H9 (cell line): ENCODE measurements at places on chromosomes 5 and 9. TPM values are rescaled to one million over a fixed set of nuclear protein-coding genes. Genes with fewer than 3 reads are reported as not detected.

GRCh38 chr5:113989278-113989912 lies 372.5 kb upstream of the KCNN2 start:
- no peaks in the 10 kb centered on the region for H3K4me1 ChIP-seq
- H3K36me3 ChIP-seq, result no peaks in the 10 kb centered on the region
- no peak for DNase-seq
- no peak overlapping the region for H3K4me3 ChIP-seq
- no peaks in the 10 kb centered on the region for H3K27me3 ChIP-seq

DNA sequence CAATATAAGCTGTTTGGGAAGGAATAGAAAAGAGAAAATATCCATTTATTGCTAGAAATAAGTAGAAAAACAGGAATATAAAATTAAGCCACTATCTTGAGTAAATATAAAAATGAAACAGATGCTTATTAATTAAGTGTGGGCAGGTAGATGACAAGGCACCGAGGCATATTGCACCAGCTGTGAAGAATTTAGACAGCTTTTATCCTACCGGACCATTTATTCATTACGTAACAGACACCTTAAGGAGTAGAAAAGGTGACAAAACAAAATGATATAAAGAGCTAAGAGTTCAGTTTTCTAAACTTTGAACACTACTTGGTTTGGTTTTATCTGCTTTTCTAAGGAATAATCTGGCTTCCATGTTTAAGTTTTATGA lies 404.1 kb downstream of the PTPRD start:
- H3K27me3 ChIP-seq, result no peaks in the 10 kb centered on the region
- DNase-seq, result no peak
- H3K4me3 ChIP-seq, result no peak overlapping the region
- H3K27ac ChIP-seq, result no peak overlapping the region
- H3K4me1 ChIP-seq, result no peaks in the 10 kb centered on the region

NEUROG1 gene
- total RNA-seq, result not detected in 2 replicates

SLC27A6 gene
- total RNA-seq, result 3.0 and 3.3 TPM in 2 replicates

DNA sequence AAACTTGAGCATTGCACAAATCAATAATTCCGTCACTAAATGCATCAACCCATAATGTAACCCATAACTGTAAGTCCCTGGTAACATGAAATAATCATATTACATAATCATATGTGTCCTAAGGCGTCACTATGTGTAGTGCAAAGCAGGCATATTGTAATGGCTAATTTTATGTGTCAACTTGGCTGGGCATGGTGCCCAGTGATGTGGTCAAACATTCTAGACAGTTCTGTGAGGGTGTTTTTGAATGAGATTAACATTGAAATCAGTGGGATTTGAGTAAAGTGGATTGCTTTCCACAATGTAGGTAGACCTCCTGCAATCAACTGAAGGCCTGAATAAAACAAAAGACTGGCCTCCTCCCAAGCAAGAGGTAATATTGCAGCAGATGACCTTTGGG lies 794.4 kb upstream of the ACO1 start:
- H3K36me3 ChIP-seq, result no peaks in the 10 kb centered on the region
- H3K4me3 ChIP-seq, result no peak overlapping the region
- DNase-seq, result no peak
- no peak overlapping the region for H3K27ac ChIP-seq

DNA sequence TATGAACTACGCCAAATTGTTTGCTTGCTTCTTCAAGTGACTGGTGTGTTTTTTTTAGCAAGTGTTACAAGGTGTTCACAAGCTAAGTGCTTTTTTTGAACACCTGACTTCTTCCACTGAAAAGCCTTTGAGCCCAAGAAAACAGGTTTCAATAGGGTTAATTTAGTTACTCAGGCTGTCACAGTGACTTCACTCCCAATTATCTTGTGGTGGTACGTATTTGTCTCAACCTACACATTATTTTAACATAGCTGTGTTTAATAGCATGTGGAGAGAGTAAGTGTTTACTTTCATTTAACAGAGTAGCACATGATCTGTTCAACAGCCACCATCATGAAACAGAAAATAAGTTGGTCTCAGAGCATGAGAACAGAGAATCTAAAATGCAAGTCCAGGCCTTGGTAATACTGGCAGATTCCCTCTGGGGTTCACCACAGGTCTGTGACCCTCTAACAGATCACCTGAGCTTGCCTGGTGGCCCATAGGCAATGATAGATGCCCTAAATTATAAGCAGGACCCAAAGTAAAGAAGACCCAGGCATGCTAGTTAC lies 267.7 kb upstream of the SMARCA2 start:
- no peak for DNase-seq
- peaks cover 11% of the 10 kb centered on the region; the same call in 1 of the 2 replicates for H3K36me3 ChIP-seq
- no peaks in the 10 kb centered on the region for H3K4me1 ChIP-seq
- no peak overlapping the region for H3K27ac ChIP-seq

GRCh38 chr5:67897980-67898379 lies 317.6 kb upstream of the PIK3R1 start:
- no peak overlapping the region for H3K27ac ChIP-seq
- H3K4me3 ChIP-seq, result no peak overlapping the region
- no peaks in the 10 kb centered on the region for H3K27me3 ChIP-seq
- H3K36me3 ChIP-seq, result 0 out of 2 replicates have a peak, but pooled peaks cover 3% of the 10 kb centered on the region
- H3K4me1 ChIP-seq, result no peaks in the 10 kb centered on the region
- DNase-seq, result no peak

- no peaks in the 10 kb centered on the region for H3K27me3 ChIP-seq
- H3K27ac ChIP-seq, result no peak overlapping the region
- no peaks in the 10 kb centered on the region for H3K36me3 ChIP-seq
- H3K4me3 ChIP-seq, result no peak overlapping the region
- DNase-seq, result no peak
Measured at GRCh38 chr5:158639881-158640592, 459.7 kb downstream of the EBF1 start.

SMIM32 gene
- total RNA-seq, result 0.13 TPM in 1 of 2 replicates, not detected in the other

DNA sequence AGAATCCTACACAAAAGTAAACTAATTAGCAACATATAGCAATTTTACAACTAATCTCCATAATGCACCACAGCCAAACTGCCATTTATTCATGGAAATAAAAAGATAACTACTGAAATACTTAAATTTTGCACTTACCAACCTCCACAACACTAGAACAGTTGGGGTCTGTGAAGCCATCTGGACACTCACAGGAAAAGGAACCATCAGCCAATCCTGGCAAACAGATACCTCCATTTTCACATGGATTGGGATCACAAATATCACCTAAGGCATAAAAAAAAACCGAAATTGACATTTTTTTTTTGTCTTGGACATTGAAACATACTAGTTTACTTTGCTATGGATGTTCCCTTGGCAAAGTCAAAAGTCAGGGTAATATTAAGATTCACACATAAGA lies 130.7 kb downstream of the EDIL3 start:
- H3K27me3 ChIP-seq, result no peaks in the 10 kb centered on the region
- H3K36me3 ChIP-seq, result no peaks in the 10 kb centered on the region
- DNase-seq, result no peak
- no peak overlapping the region for H3K4me3 ChIP-seq

DNA sequence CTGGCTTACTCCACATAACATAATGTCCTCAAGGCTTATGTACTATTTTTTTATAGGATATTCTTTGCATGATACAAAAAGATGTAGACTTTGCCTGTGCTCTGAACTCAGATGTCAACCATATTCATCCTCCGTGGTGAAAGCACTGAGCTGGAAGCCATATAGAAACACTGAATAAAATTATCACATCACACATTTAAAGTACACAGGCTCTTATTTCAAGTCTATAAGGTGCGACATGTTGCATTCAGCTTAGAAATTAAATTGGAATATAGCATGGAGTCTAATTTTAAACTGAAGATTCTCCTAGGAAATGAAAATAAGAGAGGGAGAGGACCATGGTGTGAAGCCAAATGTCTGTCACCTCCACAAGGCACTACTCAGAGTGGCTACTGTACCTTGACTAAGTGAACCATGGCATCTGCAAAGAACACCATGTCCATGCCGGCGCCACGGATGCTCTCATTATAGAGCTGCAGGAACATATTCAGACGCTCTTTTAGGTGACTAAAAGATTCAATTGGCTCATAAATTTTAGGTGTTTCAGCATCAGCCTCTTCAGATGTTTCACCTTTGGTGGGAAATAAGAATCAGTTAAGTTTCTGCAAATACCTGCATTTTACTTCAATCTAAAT lies 158.6 kb downstream of the DNAH5 start:
- no peaks in the 10 kb centered on the region for H3K36me3 ChIP-seq
- no peak overlapping the region for H3K27ac ChIP-seq
- no peaks in the 10 kb centered on the region for H3K27me3 ChIP-seq
- H3K4me1 ChIP-seq, result no peaks in the 10 kb centered on the region
- no peak overlapping the region for H3K4me3 ChIP-seq

GRCh38 chr5:133285583-133286021 lies 233.8 kb downstream of the HSPA4 start:
- H3K36me3 ChIP-seq, result no peaks in the 10 kb centered on the region
- no peak for DNase-seq
- no peak overlapping the region for H3K27ac ChIP-seq
- H3K4me1 ChIP-seq, result no peaks in the 10 kb centered on the region

NKD2 gene
- 7.3 and 7.7 TPM in 2 replicates for total RNA-seq

GRCh38 chr5:4124221-4124970 lies 528.8 kb downstream of the IRX1 start:
- H3K36me3 ChIP-seq, result no peaks in the 10 kb centered on the region; the same call in 2 of the 3 replicates
- DNase-seq, result no peak
- no peak overlapping the region for H3K27ac ChIP-seq

GRCh38 chr5:150065346-150065745 lies 21.0 kb downstream of the CSF1R start:
- H3K4me1 ChIP-seq, result no peaks in the 10 kb centered on the region
- no peaks in the 10 kb centered on the region for H3K27me3 ChIP-seq
- H3K4me3 ChIP-seq, result no peak overlapping the region
- H3K27ac ChIP-seq, result no peak overlapping the region
- DNase-seq, result no peak
- H3K36me3 ChIP-seq, result no peaks in the 10 kb centered on the region

DNA sequence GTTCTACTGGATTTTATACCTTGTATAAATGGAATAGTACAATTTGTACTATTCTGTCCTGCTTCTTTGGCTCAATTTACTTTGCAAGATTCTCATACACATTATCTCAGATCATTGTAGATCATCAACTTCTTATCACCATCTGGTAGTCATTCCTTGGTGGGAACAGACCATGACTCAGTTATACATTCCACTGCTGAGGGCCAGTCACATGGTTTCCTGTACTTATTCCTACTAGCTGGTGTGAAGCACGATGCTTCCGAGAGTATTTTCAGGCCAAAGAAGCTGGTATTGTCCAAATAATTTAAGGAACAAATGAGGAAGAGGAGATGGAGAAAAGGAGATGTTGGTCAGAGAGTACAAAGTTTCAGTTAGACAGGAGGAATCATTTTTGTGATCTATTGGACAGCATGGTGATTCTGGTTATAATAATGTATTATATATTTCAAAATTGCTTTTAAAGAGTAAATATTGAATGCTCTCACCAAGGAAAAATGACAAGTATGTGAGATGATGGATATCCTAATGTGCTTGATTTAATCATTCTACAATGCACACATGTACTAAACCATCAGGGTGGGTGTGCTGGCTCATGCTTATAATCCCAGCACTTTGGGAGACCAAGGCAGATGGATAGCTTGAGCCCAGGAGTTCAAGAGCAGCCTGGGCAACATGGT lies 124.1 kb downstream of the SYK start:
- no peaks in the 10 kb centered on the region for H3K36me3 ChIP-seq
- H3K27ac ChIP-seq, result no peak overlapping the region
- H3K27me3 ChIP-seq, result no peaks in the 10 kb centered on the region
- no peak overlapping the region for H3K4me3 ChIP-seq
- H3K4me1 ChIP-seq, result no peaks in the 10 kb centered on the region
- no peak for DNase-seq

TAF11L5 gene
- not detected in 2 replicates for total RNA-seq

TNFSF15 gene
- not detected in 2 replicates for total RNA-seq

PALM2AKAP2 gene
- 3.6 and 4.0 TPM in 2 replicates for total RNA-seq

DNA sequence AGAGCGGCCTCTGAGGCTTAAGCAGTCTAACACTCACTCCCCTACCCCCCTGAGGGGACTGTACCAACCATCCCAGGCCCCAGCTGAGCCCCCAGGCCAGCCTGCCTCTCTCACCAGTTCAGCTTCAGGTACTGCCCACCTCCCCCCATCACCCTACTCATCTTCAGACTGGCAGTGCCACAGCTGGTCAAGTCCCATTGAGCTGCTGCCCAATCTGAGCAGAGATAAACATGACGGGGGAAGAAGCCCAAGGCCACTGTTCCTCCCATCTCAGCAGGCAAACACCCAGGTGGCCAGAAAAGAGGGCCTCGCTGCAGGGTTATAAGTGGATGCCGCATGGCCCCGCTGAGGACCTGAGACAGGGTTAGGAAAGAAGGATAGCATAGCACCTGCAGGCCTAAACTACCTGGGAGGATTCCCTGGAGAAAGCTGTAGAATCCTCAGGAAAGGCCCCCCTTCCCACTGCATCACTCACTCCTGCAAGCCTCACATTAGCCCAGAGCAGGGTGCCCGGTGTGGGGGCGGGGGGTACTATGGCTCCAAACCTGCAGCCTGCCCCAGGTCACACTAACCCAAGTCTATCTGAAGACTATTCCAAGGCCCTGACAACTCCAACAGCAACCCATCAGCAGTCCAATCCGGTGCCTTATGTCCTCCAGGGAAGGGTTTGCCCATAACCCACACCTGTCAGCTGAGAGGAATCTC lies 3.6 kb downstream of the B4GALT1 start:
- H3K36me3 ChIP-seq, result no peaks in the 10 kb centered on the region
- no peak for DNase-seq

FOXI1 gene
- not detected in 2 replicates for total RNA-seq

DNA sequence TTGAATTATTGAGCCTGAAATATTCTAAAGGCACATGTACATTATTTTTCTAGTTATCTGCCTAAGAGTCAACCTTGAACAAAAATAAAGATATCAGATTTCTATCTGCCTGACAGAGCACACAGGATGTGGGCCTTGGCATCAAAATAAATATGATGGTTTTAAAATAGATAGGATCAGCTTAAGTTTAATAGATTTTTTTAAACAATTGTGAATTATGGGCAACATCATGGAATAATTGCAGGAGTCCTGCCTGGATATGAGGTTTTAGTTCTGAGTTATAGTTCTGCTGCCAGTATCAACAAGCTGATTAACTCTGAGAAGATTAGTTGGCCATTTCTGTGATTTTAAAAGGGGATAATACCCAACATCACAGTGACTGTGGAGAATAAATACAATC lies 107.0 kb upstream of the PCA3 start:
- H3K4me3 ChIP-seq, result no peak overlapping the region
- H3K27ac ChIP-seq, result no peak overlapping the region
- H3K27me3 ChIP-seq, result no peaks in the 10 kb centered on the region
- no peak for DNase-seq

CDC20B gene
- total RNA-seq, result 0.18 and 0.26 TPM in 2 replicates

GRCh38 chr9:129816501-129817435 lies 7.2 kb downstream of the TOR1A start:
- H3K4me3 ChIP-seq, result no peak overlapping the region
- no peak overlapping the region for H3K27ac ChIP-seq
- no peaks in the 10 kb centered on the region for H3K4me1 ChIP-seq
- H3K27me3 ChIP-seq, result no peaks in the 10 kb centered on the region
- peaks cover 32% of the 10 kb centered on the region for H3K36me3 ChIP-seq
- no peak for DNase-seq

- peaks cover 7% of the 10 kb centered on the region; the same call in 1 of the 2 replicates for H3K4me1 ChIP-seq
- no peak overlapping the region for H3K27ac ChIP-seq
Measured at GRCh38 chr5:142679744-142680143, 6.1 kb downstream of the FGF1 start.

DAP gene
- total RNA-seq, result 46.7 and 47.2 TPM in 2 replicates

S100Z gene
- total RNA-seq, result not detected in 2 replicates
